ENCODE measurements at places on chromosomes 7 and 10.

DNA sequence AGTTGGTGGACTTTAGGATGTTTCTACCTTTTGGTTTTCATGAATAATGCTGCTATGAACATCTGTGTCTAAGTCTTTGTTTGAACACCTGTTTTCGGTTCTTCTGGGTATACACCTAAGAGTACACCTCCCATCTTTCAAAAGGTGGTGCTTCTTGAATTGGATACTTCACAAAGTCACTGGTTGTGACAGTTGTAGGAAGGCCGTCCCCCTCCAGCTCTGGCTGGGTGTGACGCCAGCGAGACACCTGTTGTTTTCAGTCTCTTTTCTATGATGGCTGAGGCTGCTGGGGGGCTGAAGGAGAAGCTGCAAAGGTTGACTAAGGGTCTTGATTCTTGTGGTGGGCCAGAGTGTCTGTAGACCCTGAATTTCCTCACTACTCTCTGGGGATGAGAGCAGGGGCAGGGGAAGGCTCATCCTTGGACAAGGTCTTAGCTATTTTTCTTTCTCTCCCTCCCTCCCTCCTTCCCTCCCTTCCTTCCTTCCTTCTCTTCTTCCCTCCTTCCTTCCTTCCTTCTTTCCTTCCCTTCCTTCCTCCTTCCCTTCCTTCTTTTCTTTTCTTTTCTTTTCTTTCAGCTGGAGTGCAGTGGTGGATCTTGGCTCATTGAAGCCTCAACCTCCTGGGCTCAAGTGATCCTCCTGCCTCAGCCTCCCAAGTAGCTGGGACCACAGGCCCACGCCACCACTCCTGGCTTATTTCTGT is 5.6 kb downstream of the NEURL1 start:
- no peak for DNase-seq

DNA sequence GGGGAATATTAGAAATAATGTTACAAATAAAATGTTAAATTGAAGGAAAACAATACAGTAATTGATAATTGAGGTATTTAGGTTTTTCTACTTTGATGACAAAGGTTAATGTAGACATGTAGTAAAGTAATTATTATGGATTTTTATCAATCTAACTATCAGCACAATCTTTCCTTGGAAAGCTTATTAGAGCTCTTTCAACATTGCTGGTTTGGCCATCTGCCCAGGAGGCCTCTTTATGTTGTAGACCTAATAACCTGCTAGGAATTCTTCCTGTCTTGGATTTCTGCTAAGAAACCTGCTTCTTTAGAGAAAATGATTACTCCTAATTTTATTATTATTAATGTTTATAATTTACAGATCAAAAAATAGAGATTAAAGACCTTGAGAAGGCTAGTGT is 78.9 kb downstream of the CHRM2 start:
- no peak for DNase-seq

DNA sequence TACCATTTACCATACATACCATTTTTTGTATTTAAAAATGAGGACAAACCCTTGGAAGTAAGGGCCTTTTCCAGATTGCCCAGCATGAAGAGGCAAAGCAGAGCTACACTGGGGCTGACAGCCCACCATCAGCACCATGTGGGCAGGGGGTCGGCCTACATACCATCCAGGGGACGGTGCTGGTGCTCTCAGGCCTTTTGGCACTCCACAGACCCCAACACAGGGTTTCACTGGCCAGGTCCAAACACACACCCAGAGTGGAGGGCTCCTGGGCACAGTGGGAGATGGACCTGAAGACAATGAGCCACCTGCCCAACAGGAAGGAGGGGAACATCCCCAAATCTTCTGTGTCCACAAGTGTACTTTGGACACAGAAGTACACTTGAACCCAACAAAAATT is 69.2 kb upstream of the CAMK2B start:
- DNase-seq: no peak

DNA sequence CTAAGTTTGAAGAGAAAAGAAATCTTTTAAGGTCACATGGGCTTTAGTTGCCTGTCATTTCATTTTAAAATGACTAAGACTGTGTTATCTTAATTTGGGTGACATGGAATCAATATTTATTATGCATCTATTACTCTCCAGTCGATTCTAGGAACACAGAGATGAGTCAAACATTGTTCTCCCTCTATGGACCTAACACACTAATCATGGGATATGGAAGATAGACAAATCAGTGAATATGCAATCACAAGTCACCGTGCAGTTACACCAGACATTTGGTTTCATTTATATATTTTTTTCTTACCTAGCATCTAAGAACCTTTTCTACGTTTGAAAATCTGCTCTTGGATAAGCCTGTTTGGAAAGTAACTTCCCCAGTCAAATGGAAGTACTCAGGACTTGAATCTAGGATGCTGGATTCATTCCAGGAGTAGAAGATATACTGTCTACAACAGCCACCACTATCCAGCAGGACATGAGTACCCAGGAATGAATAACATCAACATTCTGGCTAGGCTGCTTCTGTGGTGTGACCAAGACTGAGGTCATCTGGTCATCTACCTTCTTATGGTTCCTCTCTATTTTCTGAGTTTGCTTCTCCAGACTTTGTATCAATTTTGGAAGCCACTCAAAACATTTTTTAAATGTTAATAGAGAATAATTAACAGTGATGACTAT is 902.9 kb upstream of the LRRN3 start:
- DNase-seq: no peak

DNA sequence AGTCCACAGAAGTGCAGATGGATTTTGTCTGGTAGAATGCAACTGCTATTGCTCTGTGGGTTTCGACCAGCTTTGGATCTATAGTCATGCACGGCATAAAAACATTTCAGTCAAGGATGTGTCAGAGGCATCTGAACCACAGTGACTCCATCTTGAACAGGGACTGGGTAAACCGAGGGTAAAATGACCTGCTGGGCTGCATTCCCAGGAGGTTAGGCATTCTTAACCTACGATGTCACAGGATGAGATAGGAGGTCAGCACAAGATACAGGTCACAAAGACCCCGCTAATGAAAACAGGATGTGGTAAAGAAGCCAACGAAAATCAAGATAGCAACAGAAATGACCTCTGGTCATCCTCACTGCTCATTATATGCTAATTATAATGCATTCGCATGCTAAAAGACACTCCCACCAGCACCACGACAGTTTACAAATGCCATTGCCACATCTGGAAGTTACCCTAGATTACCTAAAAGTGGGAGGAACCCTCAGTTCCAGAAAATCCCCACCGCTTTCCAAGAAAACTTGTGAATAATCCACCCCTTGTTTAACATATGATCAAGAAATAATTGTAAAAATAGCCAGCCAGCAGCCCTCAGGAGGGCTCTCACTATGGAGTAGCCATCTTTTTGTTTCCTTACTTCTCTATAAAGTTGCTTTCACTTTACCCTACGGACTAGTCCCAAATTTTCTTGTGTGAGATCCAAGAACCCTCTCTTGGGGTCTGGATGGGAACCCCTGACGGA is 50.7 kb upstream of the CPXM2 start:
- DNase-seq: no peak

DNA sequence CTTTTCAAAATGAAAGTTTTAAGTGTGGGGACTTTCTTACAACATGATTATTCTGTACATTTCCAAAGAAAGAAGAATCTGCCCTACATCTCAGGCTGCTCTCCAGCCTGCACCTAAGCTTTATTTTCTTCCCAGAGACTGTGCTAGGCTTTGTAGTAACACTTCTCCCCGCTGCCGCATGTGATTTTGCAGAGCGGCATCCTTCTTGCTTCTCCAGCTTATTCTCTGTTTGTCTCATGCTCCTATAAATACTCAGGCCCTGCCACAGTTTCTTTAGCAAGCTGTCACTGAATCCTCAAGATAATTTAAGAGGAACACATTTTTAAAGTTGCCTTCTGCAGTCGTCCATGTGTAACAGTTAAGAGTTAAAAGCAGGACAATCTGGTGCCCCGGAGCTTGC is 53.5 kb downstream of the INSYN2A start:
- no peak for DNase-seq

GRCh38 chr7:155203059-155203881 is 94.4 kb upstream of the INSIG1 start:
- no peak for DNase-seq

DNA sequence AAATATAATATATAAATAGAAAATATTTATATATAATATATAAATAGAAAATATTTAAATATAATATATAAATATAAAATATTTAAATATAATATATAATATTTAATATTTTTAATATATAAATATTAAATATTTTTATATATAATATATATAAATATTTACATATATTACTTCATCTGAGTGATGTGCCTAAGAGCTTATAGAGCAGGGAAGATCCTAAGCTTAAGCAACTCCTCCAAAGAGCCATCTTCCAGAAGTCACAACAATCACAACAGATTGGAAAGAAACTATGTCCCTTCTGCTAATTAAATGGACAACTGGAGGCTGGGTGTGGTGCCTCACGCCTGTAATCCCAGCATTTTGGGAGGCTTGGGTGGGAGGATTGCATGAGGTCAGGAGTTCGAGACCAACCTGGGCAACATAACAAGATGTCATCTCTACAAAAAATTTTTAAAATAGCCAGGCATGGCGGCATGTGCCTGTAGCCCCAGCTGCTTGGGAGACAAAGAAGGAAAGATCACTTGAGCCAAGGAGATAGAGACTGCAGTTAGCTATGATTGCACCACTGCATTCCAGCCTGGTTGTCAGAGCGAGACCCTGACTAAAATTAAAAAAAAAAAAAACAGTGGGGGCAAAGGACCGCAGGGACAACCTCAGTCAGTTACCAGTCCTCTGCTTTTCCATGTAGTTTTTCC is 198.7 kb downstream of the SKIDA1 start:
- DNase-seq: no peak

DNA sequence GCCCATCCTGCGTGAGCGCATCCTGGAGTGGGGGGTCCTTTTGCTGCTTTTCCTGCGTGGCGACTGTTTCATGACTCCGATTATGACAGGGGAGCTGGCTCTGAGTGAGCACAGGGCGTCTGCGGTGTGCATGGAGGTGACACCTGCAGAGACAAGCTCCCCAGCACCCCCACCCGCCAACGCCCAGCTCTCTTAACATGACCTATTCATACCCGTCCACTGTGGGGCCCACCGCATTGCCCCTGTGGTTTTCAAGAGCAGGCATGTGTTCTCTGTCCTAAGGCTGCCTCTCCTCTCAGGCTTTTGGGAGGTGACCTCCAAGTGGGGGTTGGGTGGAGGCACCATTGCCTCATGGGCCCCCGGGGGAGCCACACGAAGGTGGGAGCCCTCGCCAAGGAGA is 500.7 kb downstream of the TCERG1L start:
- DNase-seq: no peak

GRCh38 chr10:96714031-96714590 is 6.2 kb downstream of the PIK3AP1 start:
- no peak for DNase-seq

GRCh38 chr10:29252811-29253689 is 35.8 kb upstream of the LYZL1 start:
- no peak for DNase-seq

DNA sequence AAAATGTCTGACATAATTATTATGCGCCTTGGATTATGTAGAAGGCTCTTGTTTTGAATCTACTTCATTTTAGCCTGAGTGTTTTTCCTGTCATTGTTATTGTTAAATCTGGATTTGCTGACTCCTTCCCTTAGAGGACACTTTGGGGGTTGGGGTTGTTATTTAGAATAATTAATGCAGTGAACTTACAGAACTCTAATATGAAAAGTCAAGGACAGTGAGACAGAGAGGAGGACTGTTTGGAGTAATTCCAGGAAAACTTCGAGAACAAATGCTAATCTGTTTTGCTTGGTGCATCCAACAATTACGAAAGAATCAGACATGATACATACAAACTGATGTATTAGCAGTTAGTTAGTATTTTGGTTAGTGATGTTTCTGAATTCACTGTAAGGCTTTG is 146.1 kb downstream of the ABCA13 start:
- no peak for DNase-seq

DNA sequence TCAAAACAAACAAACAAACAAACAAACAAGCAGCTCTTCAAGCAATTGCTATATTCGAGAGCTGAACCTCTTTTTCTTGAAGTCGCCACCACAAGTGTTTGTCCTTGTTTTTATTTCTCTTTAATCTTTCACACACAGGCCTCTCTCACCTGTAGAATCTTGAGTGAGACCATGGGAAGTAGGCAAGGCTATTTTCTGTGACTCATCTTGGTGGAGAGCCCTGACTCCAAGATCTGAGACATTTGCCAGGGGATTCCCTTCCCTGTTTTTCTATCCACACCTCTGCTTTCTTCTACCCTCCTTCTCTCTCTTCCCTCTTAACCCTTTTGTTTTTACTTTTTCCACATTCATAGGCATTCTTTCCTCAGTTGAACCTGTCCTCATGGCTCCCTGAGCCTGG is 8.0 kb upstream of the TAS2R60 start:
- no peak for DNase-seq

DNA sequence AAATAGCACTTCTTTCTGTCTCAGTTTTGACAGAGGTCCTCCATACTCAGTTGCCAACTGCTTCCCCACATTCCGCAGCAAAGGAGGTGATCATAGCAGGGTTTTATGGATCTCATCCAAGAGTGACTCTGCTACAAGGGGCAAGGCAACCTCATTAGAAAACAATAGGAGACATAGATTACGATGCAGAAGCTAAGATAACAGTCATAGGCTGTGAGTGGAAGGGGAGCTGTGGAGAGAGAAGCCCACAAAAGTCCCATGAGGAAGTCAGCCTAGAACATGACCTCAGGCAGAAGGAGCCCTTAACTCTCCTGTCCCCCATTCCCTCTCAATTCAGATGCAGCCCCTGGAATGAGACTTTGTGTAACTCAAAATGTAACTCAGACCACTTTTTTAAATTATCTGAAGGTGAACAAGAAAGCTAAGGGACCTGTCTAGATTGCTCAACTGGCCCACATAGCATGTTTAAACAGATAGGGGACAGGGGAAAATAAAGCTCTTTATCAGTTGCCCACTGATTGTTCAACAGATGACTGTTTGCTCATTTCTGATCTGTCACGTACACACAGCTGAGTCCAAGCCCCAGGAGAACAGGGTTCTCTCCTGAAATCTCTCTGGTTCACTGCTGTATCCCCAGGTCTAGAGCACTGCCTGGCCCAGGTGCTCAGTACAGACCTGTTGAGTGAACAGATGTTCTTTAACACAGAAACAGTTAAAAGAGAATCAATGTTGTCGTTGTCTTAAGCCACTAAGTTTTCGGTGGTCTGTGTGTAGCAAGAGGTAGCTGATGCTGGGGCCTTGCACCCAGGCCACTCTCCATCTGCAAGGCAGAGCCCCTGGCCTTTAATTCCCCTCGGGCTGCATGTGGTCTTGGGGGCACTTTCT is 1.5 kb upstream of the NCOA4 start:
- no peak for DNase-seq

DNA sequence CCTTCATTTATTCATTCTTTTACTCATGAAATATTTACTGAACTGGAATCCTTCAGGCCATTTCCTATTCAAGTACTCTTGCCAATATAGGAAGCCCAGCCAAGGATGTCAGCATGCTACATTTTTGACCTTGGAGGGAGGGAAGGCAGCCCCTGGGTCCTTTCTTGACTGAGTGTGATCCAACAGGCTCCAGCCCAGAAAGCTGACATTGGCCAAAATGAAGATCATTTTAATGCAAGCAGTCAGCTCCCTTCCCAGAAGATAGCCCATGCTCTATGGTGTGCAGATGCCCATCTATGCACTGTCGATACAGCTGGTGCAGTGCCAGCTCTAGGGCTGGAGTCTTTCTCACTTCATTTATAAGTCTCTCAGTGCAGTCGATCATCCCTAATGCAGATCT is 646.0 kb downstream of the KCNMA1 start:
- no peak for DNase-seq
